Omental fat pad (tissue), 4 donors: ENCODE measurements at places on chromosomes 11 and 22.

GRCh38 chr22:33866511-33866910, 53.8 kb downstream of the LARGE1 start:
- no peak for DNase-seq

DNA sequence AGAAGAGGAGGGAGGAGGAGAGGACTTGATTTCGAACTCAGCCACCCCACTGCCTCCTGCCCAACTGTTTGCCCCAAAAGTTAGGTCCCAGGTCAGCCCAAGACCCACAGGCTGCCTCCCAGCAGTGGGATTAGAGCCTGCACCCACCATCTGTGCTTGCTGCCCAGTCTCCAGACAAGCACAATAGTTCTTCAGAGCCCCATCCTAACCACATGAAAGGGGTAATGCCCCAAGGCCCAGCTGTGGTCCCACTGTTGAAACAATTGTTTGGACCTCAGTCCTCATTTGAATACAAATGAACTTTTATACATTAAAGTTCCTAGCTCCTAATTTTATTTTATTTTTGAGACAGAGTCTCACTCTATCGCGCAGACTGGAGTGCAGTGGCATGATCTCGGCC, 5.4 kb upstream of the VPS51 start:
- no peak for DNase-seq

DNA sequence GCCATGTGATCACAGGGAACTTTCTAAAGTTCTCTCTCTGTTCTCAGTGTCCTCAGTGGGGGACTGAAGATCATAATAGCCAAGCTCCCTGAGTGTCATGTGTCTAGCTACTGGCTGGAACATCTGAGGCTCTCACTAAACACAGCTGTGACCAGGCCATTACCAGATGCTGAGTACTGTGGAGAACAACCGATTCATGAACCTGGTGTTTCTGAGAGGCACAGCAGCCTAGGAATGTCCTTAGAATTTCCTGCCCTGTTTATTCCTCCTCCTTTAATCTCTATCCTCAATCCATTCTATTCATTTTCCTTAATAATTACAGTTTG, 93.0 kb downstream of the ME3 start:
- DNase-seq, result no peak

GRCh38 chr11:30128269-30128932, 102.4 kb upstream of the FSHB start:
- no peak for DNase-seq

DNA sequence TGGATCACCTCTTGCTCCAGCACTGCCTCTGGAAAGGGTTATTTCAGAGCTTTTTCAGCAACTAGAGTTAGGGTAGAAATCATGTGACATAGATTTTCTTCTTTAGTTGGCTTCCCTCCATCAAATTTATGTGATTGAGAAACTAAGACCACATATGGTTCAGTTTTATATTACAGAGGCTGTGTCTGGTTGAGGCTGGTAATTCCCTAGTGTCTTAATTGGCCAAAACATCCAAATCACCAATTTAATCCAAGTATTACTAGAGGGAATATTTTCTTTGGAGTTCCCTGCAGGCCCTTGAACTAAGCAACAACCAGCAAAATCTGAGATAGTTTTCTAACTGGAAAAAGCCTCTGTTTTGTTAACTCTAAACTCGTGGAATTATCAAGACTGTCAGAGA, 136.3 kb downstream of the ARHGAP42 start:
- no peak for DNase-seq

GRCh38 chr22:46346680-46347405, 11.3 kb downstream of the TRMU start:
- no peak for DNase-seq

- no peak for DNase-seq
Observed at GRCh38 chr11:117175781-117176180, 2.8 kb upstream of the SIDT2 start.

GRCh38 chr11:124672536-124673215, 863 bp downstream of the SIAE start:
- no peak for DNase-seq

- no peak for DNase-seq
Observed at GRCh38 chr11:122882189-122882856, at the start of gene JHY. Gene JHY, plus strand, starts transcription at chr11:122882759. Its CDS starts 3,091 bp downstream, at chr11:122885850.

DNA sequence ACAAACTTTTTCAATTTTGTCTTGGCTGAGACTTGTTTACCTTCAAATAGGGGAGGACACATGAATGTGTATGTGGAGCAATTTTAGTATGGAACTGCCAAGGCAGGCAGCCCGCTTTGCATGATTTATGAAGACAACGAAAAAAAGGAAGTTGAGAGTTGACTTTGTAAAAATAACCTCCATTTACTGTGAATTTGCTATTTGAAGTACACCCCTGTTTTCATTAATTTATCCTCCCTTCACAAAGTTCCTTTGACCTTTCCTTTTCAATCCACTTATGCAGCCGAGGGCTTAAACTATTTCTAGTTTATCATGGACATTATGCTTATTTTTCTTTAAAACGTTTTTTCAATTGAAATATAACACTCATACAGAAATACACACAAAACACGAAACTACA, 369.6 kb upstream of the CADM1 start:
- no peak for DNase-seq

DNA sequence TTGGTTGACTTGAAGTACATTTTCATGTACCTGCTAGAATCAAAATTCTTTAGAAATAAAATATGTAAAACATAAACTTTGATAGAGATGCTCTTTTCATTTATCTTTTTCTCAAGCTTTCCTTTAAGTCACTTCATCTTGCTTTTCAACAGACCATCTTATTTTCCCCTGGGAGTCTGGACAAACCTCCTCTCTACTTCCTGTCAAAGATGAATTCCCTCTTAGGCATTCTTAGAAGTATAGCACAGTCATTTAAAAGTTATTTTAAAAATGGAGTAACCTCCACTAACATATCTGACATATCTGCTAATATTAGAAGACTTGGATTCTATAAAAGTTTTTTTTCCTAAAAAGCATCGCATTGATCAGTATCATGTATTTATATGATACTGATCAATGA, 84.8 kb upstream of the PAX6 start:
- no peak for DNase-seq

- DNase-seq, result no peak
Observed at GRCh38 chr11:1129611-1130160, 28.1 kb upstream of the MUC5AC start.

DNA sequence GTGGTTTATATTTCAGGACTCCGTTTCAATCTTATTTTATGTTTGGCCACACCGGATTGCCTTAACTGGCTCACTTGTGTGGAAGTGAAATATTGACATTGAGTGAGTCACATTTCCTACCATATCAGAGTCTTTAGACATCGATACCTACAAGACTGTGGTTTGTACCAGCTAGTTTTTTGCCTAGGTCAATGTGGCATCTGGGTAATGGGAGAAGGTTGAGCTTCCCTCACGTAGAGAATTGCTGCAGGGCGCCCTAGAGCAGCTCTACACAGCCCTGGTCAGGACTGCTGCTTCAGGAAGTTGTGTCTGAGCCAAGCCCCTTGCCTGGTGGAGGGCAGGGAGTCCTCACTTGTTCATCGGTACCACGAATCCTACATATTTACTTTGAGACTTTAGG, 1.6 kb downstream of the GRAMD1B start:
- DNase-seq, result no peak

- no peak for DNase-seq
Observed at GRCh38 chr11:57668434-57668782, 494 bp downstream of the ZDHHC5 start.

DNA sequence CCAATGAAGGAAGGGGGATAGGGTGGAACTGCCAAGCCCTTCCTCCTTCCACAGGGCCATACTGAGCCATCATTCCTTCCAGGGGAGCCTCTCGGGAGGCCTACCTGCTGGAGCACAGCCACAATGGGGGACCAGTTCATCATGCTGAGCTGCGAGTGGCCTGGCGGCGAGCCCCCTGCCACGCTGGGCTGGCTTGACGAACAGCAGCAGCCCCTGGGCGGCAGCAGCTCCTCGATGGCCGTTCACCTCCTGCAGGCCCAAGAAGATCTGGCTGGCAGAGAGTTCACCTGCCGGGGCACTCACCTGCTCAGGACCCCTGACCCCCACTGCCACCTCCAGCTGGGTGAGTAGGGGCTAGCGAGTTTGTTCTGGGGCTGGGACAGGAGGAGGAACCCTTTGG, 5.9 kb downstream of the VSIG10L2 start:
- DNase-seq, result no peak

- no peak for DNase-seq
Observed at GRCh38 chr22:43038325-43038724, 23.4 kb upstream of the PACSIN2 start.
